ENCODE measurements at places on chromosomes 3 and 15. TPM values are rescaled to one million over a fixed set of nuclear protein-coding genes. Genes with fewer than 3 reads are reported as not detected.

DNA sequence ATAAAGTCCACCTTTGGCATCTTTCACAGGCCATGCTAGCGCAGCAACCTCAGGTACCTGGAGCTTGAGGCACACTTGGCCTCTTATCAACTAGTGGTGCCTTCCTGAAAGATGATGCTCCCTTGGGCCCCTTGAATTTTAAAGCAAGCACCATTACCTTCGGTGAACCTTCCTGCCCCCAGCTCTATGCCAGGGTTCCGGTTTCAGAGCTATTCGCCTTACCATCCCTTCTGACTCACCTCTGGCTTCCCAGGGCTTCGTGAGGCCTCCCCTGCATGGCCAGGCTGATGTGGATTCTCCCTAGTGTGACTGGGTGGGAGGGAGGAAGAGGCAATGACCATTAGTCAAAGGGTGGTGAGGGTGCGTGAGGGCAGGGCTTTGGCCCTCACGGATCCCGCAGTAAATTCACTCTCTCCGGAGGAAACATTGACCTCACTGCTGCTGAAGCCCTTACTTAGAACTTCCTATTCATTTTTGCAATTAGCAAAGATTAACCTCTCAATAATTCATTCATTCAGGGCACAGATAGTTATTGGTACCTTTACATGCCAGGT is 16.3 kb downstream of the BHLHE40 start:
- no peaks in the 10 kb centered on the region for H3K36me3 ChIP-seq
- H3K27ac ChIP-seq: peak overlapping the region; percentile 98
- peaks cover 26% of the 10 kb centered on the region for H3K4me1 ChIP-seq
- H3K27me3 ChIP-seq: no peaks in the 10 kb centered on the region
- H3K4me3 ChIP-seq: no peak overlapping the region

DNA sequence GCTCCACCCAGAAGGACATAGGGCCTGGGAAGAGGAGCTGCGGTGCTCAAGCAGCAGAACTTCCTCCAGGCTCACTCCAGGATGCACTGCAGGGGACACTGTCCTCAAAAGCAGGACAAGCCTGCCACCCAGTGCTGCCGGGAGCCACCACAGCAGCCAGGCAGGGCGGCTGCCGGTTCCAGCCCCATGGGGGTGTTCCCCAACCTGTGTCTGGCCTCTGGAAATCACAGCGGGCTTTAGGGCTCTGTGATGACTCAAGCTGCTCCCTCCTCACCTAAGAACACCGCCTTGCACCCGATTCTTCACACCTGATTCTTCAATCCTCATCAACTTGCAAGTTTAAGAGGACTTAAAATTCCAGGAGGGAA is 71.9 kb upstream of the SLC6A11 start:
- H3K36me3 ChIP-seq: no peaks in the 10 kb centered on the region
- H3K4me1 ChIP-seq: peaks cover under 1% of the 10 kb centered on the region
- H3K27me3 ChIP-seq: peaks cover 53% of the 10 kb centered on the region
- no peak overlapping the region for H3K4me3 ChIP-seq
- no peak for DNase-seq

- H3K27me3 ChIP-seq: peaks cover 48% of the 10 kb centered on the region
- no peaks in the 10 kb centered on the region for H3K4me1 ChIP-seq
- no peaks in the 10 kb centered on the region for H3K36me3 ChIP-seq
- no peak overlapping the region for H3K4me3 ChIP-seq
- no peak for DNase-seq
Observed at GRCh38 chr3:10758304-10759037, 57.6 kb upstream of the SLC6A11 start.

- no peaks in the 10 kb centered on the region for H3K27me3 ChIP-seq
- peak overlapping the region; percentile 94 for H3K27ac ChIP-seq
- H3K4me1 ChIP-seq: peaks cover 37% of the 10 kb centered on the region
- H3K36me3 ChIP-seq: no peaks in the 10 kb centered on the region
- no peak for DNase-seq
Observed at GRCh38 chr3:73502609-73503583, 121.8 kb downstream of the PDZRN3 start.

GRCh38 chr3:45145223-45145622 is 955 bp downstream of the CDCP1 start:
- peaks cover 29% of the 10 kb centered on the region for H3K27me3 ChIP-seq
- H3K36me3 ChIP-seq: no peaks in the 10 kb centered on the region
- peaks cover 20% of the 10 kb centered on the region for H3K4me1 ChIP-seq
- H3K27ac ChIP-seq: no peak overlapping the region

DNA sequence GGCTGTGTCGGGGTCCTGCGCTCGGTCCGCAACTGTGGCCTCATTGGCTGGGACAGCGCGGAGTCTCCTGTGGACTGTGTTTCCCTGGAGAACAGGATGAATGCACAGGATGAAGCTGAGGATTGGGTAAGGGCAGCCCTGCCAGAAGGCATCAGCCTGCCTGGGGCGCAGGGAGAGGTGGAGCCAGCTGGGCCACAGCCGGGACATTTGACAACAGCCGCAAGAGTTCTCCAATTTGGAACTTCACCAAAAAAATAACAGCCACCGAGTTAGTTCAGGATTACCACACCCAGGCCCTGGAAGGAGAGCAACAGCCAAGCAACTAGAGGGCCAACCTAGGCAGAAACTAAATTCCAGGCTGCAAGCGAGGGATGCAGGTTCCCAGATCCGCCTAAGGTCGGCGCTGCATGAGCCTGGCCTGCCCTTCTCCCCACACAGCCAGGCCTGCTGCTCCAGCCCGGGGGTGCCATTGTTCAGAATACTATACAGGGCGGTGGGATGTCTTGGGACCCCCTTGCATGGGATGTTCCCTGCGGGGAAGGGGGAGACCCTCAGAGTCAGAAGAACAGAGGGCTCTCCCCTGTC is 229.3 kb downstream of the OCA2 start:
- H3K27me3 ChIP-seq: peaks cover 4% of the 10 kb centered on the region
- H3K36me3 ChIP-seq: no peaks in the 10 kb centered on the region
- H3K4me3 ChIP-seq: no peak overlapping the region
- no peak for DNase-seq
- no peaks in the 10 kb centered on the region for H3K4me1 ChIP-seq

DNA sequence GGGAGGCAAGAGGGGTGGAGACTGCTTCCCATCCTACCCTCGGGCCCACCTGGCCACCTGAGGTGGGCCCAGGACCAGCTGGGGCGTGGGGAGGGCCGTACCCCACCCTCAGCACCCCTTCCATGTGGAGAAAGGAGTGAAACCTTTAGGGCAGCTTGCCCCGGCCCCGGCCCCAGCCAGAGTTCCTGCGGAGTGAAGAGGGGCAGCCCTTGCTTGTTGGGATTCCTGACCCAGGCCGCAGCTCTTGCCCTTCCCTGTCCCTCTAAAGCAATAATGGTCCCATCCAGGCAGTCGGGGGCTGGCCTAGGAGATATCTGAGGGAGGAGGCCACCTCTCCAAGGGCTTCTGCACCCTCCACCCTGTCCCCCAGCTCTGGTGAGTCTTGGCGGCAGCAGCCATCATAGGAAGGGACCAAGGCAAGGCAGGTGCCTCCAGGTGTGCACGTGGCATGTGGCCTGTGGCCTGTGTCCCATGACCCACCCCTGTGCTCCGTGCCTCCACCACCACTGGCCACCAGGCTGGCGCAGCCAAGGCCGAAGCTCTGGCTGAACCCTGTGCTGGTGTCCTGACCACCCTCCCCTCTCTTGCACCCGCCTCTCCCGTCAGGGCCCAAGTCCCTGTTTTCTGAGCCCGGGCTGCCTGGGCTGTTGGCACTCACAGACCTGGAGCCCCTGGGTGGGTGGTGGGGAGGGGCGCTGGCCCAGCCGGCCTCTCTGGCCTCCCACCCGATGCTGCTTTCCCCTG is 2.2 kb upstream of the FES start:
- no peak overlapping the region for H3K27ac ChIP-seq
- H3K36me3 ChIP-seq: peaks cover 14% of the 10 kb centered on the region
- H3K27me3 ChIP-seq: no peaks in the 10 kb centered on the region
- DNase-seq: peak; percentile 88
- H3K4me3 ChIP-seq: no peak overlapping the region

DNA sequence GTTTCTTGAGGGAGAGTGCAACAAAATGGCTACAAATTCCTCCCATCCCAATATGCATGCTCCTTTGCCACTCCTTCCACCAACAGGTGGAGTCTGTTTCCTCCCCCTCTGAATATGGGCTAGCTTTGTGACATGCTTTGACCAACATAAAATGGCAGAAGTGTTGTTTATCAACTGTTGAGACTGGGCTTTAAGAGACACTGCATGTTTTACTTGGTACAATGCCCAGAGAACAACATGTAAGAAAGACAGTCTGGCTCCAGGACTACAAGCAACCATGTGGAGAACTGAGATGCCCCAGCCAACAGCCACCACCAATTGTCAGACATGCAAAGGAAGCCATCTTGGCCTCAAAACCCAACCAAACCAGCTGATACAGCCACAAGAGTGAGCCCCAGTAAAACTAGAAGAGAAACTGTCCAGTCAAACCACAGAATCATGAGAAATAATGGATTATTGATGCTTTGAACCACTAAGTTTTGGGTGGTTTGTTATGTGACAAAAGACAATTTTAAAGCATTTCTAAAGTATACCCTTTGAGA is 40.5 kb downstream of the NUDT16 start:
- H3K36me3 ChIP-seq: no peaks in the 10 kb centered on the region
- H3K4me1 ChIP-seq: no peaks in the 10 kb centered on the region
- no peak for DNase-seq
- H3K27ac ChIP-seq: no peak overlapping the region
- H3K27me3 ChIP-seq: peaks cover 23% of the 10 kb centered on the region

DNA sequence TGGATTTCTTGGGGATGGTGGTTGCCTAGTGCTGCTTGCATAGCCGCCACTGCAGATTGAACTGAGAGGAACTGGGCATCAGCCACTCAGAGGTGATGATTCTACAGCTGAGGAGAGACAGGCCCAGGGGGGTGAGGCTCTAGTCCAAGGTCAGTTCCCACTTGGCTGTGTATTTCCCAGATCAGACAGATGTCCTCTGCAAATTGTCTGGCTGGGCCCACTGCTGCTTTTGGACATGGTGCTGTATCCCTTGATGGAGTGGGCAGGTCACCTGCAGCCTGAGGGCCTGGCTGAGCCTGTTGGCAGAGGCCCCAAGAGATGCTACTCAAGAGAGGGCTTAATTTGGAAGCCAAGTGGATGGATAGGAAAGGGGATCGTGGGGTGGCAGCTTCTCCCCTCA is 124.5 kb upstream of the CTDSPL start:
- no peak for DNase-seq
- H3K4me3 ChIP-seq: no peak overlapping the region
- H3K4me1 ChIP-seq: no peaks in the 10 kb centered on the region
- H3K36me3 ChIP-seq: no peaks in the 10 kb centered on the region
- H3K27me3 ChIP-seq: peaks cover 52% of the 10 kb centered on the region

Gene QRICH1
- total RNA-seq: 79.3 TPM

Gene MESP2
- 0.36 TPM for total RNA-seq

Measured in chondrocyte (in vitro differentiated cells).